T1000 (cell line): ENCODE measurements at places on chromosomes 6 and 20.

DNA sequence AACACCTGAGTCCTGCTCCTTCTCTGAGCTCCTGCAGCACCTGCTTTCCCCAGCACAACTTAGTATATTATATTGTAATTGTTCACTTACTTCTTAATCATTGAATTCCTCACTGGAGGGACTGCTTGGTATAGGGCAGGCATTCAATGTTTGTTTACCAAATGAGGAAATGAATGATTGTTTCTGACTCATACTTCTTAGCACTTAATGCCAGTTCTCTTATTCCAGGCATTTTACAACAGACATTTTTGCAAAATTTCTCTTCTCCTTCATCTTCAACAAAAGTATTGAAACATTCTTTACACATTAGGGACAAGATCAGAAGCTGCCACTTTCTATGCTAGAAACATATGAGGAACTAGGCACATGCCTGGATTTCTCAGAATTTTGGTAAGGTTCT, 119.4 kb downstream of the TBX18 start:
- DNase-seq: no peak

- no peak for DNase-seq
Observed at GRCh38 chr20:54450207-54450606, 25.2 kb upstream of the DOK5 start.

DNA sequence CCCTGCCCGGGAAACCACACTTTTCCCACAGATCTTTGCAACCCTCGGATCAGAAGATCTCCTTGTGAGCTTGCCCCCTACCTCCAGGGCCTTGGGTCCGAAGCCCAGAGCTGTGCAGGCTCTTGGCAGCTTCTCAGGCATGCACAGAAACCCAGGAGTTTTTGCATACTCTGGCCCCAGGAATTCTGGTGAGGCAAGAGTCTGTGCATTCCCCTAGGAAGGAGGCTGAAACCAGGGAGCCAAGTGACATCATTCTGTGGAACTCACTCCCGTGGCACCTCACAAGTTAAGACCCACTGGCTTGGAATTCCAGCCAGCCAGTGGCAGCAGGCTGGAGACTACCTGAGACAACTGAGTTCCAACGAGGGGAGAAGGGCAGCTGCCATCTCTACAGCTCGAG, 100.1 kb downstream of the TNFRSF21 start:
- no peak for DNase-seq

DNA sequence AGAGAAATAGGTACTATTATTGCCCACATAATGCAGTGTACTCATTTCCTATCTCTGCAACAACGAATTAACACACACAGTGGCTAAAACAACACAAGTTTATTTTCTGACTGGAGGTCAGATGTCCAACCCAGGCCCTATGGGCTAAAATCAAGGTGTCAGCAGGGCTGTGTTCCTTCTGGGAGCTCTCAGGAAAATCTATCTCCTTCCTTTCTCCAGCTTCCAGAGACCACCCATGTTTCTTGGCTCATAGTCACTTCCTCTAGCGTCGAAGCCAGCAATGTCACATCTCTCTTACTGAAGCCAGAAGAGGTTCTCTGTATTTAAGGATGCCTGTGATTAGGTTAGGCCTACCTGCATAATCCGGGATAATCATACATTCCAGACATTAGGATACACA, 60.9 kb upstream of the TOP1 start:
- no peak for DNase-seq

GRCh38 chr20:52419205-52419604, 227.6 kb upstream of the ZFP64 start:
- DNase-seq: no peak

DNA sequence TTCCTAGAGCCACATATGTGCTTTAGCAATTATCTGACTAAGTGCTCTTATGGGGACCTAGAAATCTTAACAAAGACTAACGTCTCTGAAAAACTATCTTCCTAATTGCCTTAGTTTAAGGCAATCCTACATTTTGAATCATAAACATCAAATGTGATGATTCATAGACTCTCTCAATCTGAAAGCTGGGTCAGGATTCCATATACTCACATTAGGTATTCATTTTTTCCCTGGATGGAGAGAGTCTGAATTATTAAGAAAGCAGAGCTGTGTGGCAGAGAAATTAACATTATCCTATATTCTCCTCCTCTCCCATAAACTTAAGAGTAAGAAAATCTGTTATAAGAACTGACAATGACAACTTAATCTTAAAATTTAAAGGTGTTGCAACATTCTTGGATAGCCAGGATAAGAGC, 1.6 kb upstream of the PRL start:
- DNase-seq: no peak

DNA sequence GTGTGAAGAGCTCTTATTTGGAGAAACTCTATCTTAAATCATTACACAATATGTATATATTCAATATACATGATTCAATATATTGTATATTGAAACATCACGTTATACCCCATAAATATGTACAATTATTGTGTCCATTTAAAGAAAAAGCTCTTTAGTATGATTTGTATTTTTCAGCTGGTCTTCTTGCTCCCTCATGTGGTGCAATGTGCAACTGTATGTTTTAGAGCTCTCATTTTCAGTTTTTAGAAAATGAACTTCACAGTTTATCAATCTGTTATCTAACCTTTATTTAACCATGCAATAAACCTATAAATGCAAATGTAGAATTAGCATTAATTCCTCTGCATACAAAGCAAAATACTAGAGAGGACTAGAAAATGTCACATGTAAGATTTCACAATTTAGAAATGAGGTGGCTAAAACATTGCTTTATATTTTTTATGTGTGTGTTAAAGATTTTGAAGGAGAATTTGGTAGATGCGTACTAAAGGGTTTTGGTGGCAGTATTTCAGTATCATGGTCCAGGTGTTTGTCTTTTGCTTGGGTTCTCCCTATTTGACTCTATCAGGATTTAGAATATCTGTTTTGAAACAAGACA, 167.1 kb downstream of the PHF3 start:
- DNase-seq: no peak

- no peak for DNase-seq
Observed at GRCh38 chr6:89058627-89059026, 21.9 kb upstream of the PNRC1 start.

GRCh38 chr6:2766767-2767656, 1.8 kb downstream of the WRNIP1 start:
- DNase-seq: no peak

DNA sequence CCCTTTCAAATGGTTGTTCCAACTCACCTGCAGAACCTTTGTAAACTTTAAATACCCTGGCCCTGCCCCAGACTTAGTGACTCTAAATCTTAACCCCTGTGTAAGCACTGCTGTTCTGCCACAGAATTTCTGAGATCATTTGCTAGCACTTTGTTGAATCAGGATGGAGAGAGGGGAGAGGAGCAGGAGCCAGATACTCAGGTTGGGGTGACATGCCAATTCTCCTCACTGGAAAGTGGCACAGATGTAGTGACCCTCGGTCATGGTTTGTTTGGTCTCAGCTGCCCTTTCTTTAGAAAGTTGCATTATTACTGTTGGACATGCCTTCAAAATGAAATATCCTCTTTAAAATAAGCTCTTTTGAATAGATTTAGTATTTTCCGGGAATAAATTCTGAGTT, 168.0 kb downstream of the ZFAND3 start:
- no peak for DNase-seq

DNA sequence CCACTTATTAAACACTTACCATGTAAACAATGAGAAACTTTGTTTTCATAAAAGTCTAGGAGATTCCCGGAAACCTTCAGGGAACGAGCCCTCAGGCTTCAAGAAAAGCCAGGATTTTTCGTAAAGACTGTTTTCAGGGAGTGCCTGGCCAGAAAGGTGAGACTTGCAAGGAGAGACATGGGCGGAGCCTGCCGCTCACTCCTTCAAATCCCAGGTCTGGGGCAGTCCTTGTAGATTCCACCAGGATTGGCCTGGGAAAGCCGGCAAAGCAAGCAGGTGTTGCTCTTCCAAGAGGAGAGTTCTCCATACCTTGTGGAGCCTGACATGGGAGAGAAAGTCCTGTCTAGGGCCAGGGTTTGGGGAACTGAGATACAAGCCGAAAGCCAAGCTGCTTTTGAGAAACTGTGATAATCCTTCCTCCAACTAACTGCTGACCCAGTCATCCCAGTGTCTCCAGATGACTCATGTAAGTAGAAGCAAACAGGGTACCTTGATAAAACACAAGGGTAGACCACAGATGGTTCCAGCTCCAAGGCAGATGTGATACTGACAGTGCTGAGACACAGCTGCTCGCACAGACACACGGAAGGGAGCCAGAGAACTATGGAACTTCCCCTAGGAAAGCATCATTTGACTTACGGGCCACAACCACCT, 69.4 kb upstream of the NAA20 start:
- DNase-seq: no peak

GRCh38 chr6:112480553-112480952, 133.4 kb downstream of the RFPL4B start:
- no peak for DNase-seq

DNA sequence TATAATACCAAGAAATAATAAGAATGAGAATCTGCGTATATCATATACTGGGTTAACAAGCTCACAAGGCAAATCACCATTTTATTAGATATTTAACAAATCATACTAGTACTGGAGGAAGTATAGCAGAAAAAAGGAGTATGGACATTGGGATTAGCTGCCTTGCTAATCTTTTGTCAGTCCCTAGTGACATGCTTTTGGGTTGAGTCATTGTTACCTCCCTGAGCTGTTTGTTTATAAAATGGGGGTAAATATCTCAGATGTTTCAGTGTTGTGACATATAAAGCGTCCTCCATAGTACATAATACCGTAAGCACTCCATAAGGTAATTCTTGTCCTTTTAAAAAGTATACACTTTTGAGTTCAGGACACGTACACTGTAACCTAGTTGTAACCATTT, 107.0 kb downstream of the ESR1 start:
- no peak for DNase-seq

DNA sequence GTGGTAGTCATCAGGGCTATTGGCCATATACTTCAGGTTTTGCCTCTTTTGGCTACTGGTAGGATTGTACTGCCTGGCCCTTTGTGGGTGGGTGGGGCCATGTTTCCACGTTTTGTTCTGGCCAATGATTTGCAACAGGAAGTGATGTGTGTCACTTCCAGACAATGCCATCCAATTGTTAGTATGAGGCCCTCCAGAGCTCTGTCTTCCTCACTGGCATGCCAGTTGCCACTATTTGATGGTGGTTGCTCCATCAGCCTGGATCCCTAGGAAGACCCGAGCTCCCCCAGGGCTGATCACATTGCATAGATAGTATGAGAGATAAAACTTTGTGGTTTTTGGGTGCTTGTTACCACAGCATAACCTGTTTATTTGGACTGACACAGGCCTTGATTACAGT, 7.7 kb upstream of the LRRN4 start:
- no peak for DNase-seq

GRCh38 chr6:159107451-159108260, 61.5 kb upstream of the FNDC1 start:
- no peak for DNase-seq

DNA sequence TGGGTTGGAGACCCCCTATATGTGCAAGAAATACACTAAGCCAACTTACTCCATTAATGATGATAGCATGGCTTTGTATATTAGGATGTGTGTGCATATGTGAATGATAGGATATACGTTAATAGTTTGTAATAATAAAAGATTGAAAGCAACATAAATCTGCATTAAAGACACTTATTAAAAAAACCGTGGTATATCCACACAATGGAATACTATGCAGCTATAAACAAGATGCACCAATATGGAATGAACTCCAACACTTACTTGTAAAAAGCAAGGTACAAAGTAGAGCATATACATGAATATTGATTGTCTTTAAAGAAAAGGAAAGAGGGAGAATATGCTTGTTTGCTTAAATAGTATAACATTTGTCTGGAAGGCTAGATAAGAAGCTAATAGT, 68.0 kb downstream of the UST start:
- DNase-seq: no peak

GRCh38 chr20:42370075-42370474, 751.9 kb upstream of the CHD6 start:
- DNase-seq: no peak
